HFFc6 (cell line): ENCODE measurements at places on chromosomes 16 and 17. TPM values are rescaled to one million over a fixed set of nuclear protein-coding genes. Genes with fewer than 3 reads are reported as not detected.

KRTAP2-3 gene
- total RNA-seq = 46.2 to 138 TPM (median 94.9 TPM) in 3 replicates

KRT24 gene
- total RNA-seq = not detected in 2 replicates

GRCh38 chr16:18788828-18789514 is 1.2 kb downstream of the RPS15A start:
- DNase-seq = no peak
- H3K36me3 ChIP-seq = peaks cover 77% of the 10 kb centered on the region
- H3K27me3 ChIP-seq = peaks cover 11% of the 10 kb centered on the region
- peak overlapping the region; percentile 98 for H3K4me3 ChIP-seq

HBQ1 gene
- 0.48 to 0.49 TPM in 2 of 3 replicates, not detected in the other for total RNA-seq
